ENCODE measurements at places on chromosomes 3 and 15.

- DNase-seq: no peak
These were observed 9.2 kb upstream of the PAQR5 start for GRCh38 chr15:69289342-69290146.

DNA sequence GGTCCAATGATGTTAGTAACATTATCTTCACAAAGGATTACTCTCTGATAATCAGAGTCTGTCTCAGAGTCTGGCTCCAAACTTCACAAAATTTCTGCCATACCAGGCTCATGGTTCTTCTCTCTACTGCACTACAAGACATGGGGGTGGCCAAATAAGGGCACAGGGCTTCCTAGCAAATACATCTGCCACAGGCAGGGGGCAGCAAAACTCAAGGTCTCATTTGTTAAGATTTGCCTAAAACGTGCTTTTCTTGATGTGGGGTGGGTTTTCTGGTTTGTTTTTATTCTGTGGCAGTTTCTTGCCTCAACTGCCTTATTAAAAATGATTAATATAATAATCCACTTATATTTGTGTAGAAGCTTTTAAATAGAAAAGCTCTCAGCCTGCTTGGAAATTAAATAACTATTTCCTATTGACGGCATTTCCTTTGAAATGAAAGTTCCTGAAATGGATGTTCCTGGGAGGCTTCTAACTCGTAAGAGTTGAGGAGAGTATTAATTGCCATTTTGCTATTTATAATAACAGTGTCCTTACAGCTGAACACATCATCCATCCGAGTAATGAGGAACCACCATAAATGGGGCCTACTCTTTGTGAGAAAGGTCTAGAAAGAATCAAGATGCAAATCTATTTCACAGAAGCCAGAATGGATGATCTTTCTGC, 53.8 kb downstream of the SST start:
- peak; percentile 51 for DNase-seq

GRCh38 chr3:120394347-120394746, 45.2 kb upstream of the LRRC58 start:
- DNase-seq: no peak

DNA sequence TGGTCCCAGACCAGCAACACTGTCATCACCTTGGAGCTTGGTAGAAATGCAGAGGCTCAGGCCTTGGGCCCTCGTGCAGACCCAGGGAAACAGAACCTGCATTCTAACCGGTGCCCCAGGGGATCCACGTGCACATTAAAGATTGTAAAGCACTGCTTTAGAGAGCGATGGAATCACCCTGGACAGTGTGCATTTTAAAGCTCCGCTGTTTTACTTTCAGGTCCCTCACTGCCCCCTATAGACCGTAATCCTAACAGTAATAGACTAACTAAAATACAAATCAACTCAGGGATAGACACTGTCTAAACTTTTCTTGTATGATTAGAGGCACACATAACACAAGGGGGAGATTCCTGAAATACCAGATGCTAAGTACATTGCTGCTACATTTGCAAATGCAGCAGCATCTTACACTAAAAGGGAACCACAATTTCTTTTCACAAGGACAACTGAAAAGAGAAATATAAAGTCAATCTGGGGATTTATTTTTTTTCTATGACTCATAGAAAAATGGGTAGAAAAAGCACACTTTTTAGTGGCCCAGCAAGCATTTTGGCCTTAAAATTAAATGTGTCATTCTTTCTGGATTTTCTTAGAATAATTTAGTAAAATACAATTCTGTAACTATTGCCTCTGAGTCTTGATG, 10.5 kb upstream of the SH3GL3 start:
- peak; percentile 4 for DNase-seq

GRCh38 chr15:75200765-75201615, 692 bp upstream of the C15orf39 start:
- DNase-seq: peak; percentile 80

DNA sequence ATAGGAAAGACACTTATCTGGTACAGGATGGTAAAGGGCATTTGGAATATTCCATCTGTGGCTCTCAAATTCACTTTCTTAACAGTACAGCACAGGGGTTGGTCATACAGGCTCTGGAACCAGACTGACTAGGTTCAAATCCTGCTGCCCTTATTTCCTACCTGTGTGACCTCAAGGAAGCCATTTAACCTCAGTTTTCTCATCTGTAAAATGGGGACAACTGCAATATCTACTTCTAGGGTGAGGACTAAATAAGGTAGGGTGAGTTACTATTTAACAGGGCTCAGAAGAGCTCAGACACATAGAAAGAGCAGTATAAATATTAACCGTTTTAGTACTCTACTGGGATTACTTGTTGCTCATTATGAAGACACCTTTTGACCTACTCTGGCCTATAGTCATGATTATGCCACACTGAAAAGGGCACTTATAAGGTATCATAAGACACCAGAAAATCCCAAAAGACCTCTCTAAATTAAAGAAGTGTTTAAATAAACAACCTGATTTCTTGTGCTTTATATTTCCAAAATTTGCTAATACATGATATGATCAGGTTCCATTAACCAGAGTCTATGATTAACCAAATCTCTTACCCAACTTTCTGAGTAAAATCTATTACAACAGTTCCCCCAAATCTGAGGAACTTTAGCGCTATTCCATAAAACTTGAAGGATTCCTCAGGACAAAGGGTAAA, 6.5 kb downstream of the RFTN1 start:
- no peak for DNase-seq

- no peak for DNase-seq
These were observed 23.1 kb downstream of the SLC30A4 start for GRCh38 chr15:45499426-45499825.

DNA sequence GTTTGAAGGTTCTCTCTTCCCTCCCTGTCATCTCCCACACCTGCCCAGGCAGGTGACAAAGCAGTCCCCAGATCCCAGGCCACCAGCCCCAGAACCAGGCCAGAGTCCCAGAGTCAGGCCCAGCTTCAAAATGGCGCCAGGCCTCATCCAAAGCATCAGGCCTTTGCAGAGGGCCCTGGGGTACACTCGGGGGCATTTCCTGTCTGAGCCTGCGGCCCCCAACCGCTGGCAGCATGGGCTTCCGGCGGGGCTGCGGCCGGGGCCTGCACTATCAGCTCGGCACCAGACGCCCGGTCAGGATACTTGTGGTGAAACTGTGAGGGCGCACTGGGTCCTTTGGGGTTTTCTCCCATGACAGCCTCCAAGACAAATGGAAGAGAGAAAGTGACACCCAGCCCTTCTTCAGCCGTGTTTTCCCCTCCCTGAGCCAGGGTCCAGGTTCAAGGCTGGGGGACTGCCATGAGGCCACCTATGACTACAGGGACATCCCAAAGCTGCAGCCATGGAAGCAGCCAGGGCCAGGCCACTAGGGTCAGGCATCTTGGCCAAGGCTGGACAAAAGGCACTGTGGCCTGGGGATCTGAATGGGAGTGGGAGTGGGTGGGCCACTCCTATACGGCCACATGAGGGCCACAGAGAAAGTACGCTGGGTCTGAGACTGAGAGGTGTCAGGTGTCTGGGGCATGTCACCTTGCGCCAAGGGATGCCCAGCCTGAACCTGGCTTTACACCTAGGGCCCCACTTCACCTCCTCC, 33.9 kb downstream of the RPN1 start:
- no peak for DNase-seq

GRCh38 chr15:40008061-40008765, 30.8 kb downstream of the SRP14 start:
- DNase-seq: no peak

- no peak for DNase-seq
These were observed 162.8 kb upstream of the ZNF385D start for GRCh38 chr3:21913791-21914190.

Measured in NCI-H2081 (cell line).